ENCODE measurements at places on chromosomes 4 and X. TPM values are rescaled to one million over a fixed set of nuclear protein-coding genes. Genes with fewer than 3 reads are reported as not detected.

TENM3 gene
- not detected for total RNA-seq

- no peaks in the 10 kb centered on the region for H3K36me3 ChIP-seq
- H3K27ac ChIP-seq, result no peak overlapping the region
- H3K4me1 ChIP-seq, result peaks cover 1% of the 10 kb centered on the region
- H3K27me3 ChIP-seq, result peaks cover 31% of the 10 kb centered on the region
- no peak for DNase-seq
- H3K4me3 ChIP-seq, result no peak overlapping the region
These were observed 39.6 kb downstream of the SCD5 start for GRCh38 chr4:82758701-82759685.

- DNase-seq, result peak; percentile 64
- peaks cover 15% of the 10 kb centered on the region for H3K4me1 ChIP-seq
- H3K27ac ChIP-seq, result peak overlapping the region; percentile 87
- no peaks in the 10 kb centered on the region for H3K36me3 ChIP-seq
- no peaks in the 10 kb centered on the region for H3K27me3 ChIP-seq
These were observed 478 bp upstream of the PLXNA3 start for GRCh38 chrX:154457491-154458115.

RNF150 gene
- not detected for total RNA-seq

GRCh38 chr4:125322366-125322730 lies 7.6 kb downstream of the FAT4 start:
- no peaks in the 10 kb centered on the region for H3K4me1 ChIP-seq
- no peak overlapping the region for H3K4me3 ChIP-seq
- no peaks in the 10 kb centered on the region for H3K36me3 ChIP-seq
- peaks cover 23% of the 10 kb centered on the region for H3K27me3 ChIP-seq

HPSE gene
- total RNA-seq, result 7.1 TPM

Data from T-helper 17 cell (primary cell).